ENCODE measurements at places on chromosomes 1 and 21.

GRCh38 chr1:237841485-237841884 is 49.2 kb downstream of the ZP4 start:
- no peak for DNase-seq

DNA sequence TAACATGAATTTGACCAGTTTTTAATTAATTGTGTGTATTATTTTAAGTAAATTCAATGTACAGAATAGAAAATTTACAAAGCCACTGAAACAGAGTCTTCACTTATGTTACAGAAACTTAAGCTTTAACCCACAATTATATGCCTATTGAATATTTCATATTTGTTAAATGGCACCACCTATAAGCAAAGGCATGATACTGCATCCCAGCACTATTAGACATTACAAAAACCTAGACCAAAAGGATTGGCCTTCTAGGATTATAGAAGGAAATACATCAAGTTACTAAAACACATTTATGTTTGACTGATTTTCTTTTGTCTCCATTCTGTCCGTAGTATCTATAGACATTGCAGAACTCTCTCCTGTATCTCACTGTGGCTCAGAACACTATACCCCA is 578.1 kb downstream of the AJAP1 start:
- DNase-seq = no peak

DNA sequence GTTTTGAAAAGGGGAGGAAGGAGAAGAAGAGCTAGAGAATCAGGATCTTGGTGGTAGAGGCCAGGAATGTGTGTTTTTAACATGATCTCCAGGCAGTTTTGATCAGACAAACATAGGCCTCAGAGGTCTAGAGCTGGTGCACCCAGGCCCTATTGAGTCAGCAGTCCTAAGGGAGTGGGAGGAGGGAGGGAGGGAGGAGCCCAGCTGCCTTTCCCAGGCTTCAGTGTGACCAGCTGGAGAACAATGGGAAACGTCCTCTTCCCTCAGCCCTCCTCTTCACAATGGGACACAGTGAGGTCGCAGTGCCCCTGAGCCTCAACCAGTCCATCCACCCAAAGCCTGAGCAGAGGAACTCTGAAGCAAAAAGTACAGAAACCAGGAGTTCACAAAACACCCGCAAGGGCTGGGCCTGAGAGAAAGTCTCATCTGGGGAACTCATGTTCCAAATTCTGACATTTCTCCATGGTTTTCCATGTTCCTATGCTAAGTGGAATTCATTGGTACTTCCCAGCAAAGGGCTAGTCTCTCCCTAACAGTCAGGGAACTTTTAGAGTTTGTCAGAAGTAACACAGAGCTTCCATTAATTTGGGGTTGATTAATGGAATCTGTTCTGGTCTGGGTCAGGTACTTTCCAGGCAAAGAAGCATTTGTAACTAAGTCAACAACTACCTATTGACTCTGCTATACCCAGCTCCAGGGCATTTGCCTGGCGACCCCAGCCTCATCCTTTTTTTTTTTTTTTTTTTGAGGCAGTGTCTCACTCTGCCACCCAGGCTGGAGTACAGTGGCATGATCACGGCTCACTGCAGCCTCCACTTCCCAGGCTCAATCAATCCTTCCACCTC is 37.5 kb downstream of the ELAPOR1 start:
- DNase-seq = no peak

- no peak for DNase-seq
Observed at GRCh38 chr21:36910581-36911307, 55.7 kb downstream of the HLCS start.

GRCh38 chr1:54120698-54121481 is 31.9 kb downstream of the CDCP2 start:
- no peak for DNase-seq

- DNase-seq = no peak
Observed at GRCh38 chr1:149962039-149962647, 25.5 kb upstream of the MTMR11 start.

DNA sequence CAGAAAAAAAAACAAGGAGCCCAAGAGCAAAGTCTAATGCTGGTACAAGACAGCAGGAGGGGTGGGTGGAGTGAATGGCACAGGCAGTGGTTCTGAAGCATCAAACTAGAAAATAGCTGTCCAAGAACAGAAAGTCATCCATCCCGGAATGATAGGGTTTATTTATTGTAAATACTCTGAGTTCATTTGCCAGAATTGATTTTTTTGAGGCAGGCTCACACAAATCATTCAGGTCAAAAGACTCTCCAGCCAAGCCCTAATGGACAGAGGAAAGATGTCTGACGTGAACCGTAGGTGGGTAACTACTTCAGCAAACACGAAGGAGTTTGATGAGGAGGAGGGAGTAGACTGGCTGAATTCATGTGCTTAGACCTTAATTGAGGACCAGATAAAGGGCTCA is 13.8 kb upstream of the DISP1 start:
- DNase-seq = no peak

- no peak for DNase-seq
Observed at GRCh38 chr1:150118716-150119115, 31.0 kb upstream of the PLEKHO1 start.

DNA sequence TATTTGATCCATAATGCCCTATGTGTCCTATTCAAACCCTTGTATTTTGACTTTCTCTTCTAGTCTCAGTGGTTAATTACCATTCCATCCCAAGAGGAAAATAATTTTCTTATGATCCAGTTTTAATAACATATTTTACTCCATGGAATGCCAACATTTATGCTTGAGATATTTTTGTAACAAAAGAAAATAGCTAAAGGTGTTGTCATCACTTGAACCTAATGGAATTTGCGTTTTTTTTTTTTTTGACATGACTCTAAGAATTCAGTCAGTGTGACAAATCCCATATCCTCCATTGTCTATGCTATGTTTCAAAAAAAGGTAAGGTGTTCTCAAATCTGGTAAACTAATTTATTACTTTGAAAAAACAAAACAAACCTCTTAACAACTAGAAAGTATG is 324.1 kb upstream of the ADAMTS5 start:
- DNase-seq = no peak

DNA sequence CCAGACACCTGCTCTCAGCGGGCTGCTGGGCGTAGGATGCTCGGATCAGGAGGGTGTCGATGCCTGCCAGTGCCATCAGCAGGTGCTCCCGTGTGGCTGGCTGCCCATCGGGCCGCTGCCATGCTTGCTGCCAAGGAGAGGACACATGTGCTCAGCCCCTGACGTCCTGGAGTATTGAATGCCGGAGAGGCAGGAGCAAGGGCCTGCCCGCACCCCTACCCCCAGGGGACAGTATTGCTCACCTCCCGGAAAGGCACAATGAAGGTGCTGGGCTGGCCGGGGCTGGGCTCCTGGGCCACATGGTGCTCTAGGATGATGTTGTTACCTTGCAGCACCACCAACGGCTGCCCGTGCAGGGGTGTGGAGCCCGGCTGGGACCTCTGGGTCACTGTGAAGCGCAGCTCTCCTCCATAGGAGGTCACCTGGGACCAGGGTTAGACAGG is 61.5 kb downstream of the HSPG2 start:
- DNase-seq = no peak

GRCh38 chr1:78211483-78212092 is 165.8 kb downstream of the GIPC2 start:
- DNase-seq = no peak

DNA sequence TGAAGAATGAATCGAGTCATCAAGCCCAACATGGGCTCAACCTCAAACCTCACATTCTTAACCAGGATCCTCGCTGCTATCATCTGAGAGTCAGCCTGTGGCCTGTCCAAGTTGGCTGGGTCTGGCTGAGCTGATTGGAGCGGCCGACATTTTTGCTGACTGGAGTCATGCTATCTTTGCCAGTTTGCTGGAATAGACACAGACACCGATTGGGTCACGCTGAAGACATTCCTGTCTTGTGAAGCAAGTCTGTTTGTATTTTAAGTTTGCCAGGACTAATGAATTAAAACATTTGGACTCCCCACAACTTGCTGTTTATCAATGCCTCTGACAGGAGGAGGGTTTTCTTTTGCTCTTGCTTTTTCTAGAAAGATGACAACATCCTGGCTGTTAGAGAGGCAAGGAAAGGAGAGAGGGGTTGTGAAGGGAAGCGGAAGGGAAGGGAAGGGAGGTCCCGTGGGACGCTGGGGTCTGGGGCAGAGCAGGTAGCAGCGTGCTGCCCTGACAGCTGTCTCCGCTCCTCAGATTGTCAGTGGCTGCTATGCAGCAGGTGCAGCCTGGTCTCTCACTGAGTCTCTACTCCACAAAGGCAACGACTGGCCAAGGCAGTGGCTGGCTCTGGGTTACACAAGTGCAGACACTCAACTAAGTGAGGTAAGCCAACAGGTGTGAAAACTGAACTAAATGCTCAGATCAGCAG is at the start of gene MAP3K7CL:
Gene MAP3K7CL (plus strand): TSS at position 375 of the 700 bp plus-strand sequence. CDS start 2,701 bp downstream, outside the sequence.
- DNase-seq = peak; percentile 28

DNA sequence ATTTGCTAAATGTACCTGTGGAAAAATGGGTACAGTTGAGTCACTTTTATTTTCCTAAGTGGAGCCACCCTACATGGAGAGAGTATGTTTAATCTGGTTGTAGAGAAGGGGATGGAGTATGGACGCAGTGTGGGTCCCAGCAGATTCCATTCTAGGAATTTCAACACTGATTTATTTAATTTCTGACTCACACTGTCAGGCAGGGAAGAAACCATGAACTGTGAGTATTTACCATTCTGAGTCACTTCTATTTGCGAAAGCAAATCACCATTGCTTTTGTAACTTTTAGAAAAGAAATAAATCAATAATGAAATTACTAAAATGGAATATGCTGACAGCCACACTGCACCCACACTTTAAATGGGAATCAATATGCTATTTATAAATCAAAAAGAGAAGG is 339.0 kb downstream of the DSCAM start:
- no peak for DNase-seq

DNA sequence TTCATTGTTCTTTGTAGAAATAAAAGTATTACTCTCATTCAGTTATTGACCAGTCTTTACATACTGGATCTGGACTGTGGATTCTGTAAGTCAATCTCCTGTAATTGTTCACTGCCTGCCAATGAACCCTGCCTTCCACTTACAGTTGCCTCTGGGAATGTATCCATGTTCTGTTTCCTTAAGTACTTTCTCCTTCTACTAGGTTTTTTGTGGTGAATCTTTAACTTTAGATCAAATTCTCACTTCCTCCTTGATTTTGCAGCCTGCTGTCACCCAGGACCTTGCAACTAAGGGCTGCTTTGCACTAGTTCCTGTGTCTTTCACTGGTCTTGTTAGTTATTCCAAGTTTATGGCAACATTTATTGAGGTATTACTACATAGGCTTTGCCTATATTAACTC is 28.2 kb upstream of the ANKRD13C start:
- no peak for DNase-seq

DNA sequence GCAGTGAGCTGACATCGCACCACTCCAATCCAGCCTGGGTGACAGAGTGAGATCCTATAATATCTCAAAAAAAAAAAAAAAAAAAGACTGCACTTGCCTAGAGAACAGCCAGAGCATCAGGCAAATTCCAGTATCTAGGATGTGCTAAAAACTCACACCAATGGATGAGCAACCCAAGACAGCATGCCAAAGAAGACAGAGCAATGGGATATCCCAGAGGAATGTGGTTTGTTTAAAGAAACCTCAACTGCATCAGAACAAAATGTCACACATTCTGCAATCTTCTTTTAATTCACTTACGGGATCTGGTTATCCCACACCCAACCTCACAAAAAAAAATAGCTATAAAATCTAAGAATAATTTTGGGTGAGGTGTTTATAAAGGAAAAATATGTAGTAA is 7.3 kb downstream of the KCNH1 start:
- no peak for DNase-seq

DNA sequence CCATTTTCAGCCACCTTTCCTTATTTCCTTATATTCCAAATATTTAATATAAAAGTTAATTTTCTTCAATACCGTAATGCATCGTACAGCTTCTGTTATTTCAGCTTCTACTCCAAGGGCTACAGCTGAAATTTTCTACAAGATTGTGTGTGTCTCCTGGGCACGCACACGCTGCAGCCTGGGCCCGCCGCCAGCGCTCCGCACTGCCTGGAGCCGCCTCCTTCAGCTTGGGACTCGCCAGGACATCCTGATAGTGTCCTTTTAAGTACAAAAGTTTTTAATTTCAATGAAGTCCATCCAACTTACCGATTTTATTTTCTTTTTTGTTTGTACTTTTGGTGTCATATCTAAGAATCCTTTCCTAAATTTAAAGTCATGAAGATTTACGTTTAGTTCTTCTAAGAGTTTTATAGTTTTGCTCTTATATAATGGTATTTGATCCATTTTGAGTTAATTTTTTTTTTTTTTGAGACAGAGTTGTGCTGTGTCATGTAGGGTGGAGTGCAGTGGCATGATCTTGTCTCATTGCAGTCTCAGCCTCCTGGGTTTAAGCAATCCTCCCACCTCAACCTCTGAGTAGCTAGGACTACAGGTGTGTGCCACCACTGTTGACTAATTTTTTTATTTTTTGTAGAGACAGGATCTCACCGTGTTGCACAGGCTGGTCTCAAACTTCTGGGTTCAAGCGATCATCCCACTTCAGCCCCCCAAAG is 82.8 kb downstream of the AXDND1 start:
- DNase-seq = no peak

DNA sequence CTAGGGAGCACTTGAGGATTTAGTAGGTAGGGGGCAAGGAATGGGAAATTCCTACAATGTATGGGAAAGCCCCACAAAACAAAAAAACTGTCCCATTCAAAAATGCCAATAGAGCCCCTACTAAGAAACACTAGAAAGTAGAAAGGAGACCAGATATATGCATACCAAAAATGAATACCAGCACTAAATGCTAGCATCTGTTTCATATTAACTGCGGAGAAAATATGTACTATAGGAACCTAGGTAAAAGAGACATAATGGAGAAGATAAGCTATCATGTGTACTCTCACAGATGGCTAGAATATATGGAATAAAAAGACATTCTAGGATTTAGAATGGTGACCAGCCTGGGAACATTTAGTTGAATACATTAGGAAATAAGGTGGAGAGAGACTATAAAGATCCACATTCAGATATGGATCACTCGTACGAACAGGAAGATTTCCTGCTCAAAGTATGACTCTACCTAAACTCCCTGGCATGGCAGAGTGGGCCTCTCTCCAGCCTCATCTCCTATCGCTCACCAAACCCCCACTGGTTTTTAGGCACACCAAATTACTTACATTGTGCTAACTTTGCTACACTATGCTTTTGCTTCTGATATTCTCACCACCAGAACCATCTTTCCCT is 18.3 kb downstream of the ZNHIT6 start:
- DNase-seq = no peak

GRCh38 chr21:31429506-31429905 is 85.4 kb upstream of the TIAM1 start:
- DNase-seq = no peak

GRCh38 chr21:43590194-43590593 is 69.1 kb downstream of the HSF2BP start:
- DNase-seq = no peak

GRCh38 chr1:183218971-183219615 is 33.0 kb downstream of the LAMC2 start:
- no peak for DNase-seq

GRCh38 chr1:63367215-63368103 is at the start of gene ALG6:
TSS of gene ALG6 (plus strand) at chr1:63367627. CDS start at chr1:63370978, 3,351 bp downstream.
- DNase-seq = peak; percentile 80

GRCh38 chr1:244839656-244840055 is 4.2 kb downstream of the COX20 start:
- DNase-seq = no peak
